ENCODE measurements at places on chromosomes 7 and 10.

- no peak for DNase-seq
These were observed 31.9 kb downstream of the ANXA8 start for GRCh38 chr10:47451998-47452494.

DNA sequence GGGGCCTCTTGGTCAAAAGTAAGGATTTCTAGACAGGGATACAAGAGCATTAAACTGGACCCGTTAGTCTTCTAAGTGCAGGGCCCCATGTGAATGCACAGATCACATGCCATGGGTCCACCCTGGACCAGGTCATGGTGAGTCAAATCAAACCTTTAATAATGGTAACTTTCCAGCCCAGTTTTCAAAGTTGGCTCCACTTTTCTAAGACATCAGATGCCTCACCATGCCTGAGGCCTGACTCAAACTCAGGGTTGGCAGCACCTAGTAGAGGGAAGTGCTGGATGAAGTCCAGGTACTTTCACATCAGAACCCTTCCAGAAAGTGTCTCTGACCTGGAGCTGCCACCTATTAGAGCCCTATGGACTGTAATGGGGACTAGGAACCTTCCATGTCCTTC, 9.7 kb upstream of the SMIM30 start:
- no peak for DNase-seq

DNA sequence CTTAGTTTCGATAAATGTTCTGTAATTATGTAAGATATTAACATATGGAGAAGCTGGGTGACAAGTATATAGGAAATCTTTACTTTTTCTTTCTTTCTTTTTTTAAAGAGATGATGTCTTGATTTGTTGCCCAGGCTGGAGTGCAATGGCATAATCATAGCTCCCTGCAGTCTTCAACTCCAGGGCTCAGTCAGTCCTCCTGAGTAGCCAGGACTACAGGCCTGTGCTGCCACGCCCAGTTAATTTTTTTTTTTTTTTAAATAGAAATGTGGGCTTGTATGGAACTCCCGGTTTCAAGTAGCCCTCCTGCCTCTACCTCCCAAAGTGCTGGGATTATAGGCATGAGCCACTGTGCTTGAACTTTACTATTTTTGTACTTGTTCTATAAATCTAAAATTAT, 111.7 kb downstream of the POLL start:
- no peak for DNase-seq

- DNase-seq, result no peak
These were observed 40.4 kb downstream of the PDIA4 start for GRCh38 chr7:148987751-148988512.

DNA sequence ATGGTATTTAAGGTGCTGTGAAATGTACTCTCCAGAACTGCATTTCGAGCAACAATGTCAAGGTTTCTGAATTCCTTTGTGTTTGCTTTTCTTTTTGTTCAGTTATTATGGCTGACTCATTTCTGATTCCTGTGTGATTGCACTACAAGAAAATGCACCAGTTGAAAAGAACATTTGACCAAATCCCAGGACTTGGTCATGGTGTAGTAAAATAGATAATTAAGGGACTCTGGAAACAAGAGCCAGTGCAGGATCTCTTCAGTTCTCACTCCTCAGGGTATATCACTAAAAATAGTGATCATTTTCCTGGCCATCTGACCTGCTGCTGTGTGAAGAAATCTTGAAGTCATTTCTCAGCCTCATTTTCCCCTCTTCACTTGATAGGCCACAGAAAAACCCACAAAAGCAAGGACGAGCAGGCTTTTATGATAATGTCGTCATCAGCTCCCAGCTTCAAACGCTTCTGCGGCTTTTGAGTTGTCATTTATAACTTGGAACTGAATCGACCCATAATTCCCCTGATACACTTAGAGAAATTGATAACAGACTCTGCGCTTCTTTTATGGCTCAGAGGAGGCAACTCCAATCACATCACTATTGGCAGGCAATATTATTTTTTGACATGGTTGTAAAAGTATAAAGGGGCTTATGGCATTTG, 274.7 kb downstream of the HDAC9 start:
- DNase-seq, result no peak

- no peak for DNase-seq
These were observed 217.2 kb upstream of the MKLN1 start for GRCh38 chr7:131110297-131111080.

DNA sequence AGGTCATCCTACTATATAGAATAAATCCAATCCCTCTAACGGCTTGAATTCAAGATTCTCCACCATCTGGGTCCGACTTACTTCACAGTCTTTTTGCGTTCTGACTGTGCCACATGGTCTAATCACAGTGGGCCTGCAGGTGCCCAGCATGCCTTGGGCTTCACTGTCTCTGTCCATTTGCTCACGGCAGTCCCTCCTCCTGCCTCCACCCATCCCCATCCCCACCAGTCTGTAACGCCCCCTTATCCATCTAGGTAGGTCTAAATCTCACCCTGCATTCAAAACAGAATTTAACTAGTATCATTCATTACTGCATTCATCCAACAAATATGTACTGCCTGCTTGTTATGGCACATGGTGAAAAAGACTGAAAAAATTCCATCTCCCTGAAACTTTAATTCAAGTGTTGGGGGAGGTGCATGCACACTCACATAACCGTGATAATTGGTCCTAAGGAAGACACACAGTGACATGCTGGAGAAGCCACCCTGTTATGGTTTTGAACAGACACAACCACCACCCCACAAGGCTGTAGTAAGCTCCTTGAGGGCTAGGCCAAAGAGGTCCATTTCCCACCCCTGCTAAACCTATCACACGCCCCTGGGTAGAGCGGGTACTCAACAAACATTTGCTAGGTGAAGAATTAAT, 24.2 kb downstream of the SORBS1 start:
- DNase-seq, result no peak

- no peak for DNase-seq
These were observed 20.0 kb downstream of the UNC5B start for GRCh38 chr10:71232089-71232998.

GRCh38 chr7:82247814-82248433, 195.7 kb downstream of the CACNA2D1 start:
- DNase-seq, result no peak

DNA sequence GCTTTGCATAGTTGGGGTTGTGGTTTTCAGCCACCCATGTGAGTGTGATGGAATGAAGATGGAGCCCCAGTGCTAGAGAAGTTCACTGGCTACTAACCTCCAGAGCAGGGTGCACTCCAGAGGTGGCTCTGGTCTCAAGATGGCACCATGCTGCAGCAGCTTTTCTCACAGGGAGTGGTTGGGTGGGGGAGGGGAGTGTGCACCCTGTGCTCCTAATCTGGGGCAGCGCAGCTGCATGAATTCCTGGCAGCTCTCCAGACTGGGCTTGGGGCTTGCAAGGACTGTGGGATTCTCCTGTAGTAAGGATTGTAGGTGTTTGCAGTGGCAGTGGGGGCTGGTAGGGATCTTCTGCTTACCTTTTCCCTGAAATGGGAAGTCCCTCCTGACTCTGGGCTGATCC, 23.7 kb downstream of the PHTF2 start:
- DNase-seq, result no peak

DNA sequence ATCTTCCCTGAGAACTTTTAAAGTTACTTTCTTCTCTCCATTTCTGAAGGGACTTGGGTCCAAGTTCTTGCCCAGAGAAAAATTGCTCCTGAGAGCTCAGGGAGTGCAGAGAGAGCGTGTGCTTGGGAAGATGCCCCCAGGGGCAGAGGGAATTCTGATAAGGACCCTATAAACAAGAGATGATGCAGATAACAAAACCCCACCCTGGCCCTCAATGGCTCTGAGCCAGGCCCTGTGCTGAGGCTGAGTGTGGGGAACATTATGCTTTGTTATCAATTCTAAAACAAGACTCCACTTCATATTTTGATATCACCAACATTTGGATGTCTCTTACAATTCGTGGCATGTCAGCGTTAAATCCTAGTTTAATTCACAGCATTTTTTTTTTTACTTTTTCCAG, 34.4 kb upstream of the HABP2 start:
- no peak for DNase-seq
